AG09319 (cell line): ENCODE measurements at places on chromosomes 7 and 10.

DNA sequence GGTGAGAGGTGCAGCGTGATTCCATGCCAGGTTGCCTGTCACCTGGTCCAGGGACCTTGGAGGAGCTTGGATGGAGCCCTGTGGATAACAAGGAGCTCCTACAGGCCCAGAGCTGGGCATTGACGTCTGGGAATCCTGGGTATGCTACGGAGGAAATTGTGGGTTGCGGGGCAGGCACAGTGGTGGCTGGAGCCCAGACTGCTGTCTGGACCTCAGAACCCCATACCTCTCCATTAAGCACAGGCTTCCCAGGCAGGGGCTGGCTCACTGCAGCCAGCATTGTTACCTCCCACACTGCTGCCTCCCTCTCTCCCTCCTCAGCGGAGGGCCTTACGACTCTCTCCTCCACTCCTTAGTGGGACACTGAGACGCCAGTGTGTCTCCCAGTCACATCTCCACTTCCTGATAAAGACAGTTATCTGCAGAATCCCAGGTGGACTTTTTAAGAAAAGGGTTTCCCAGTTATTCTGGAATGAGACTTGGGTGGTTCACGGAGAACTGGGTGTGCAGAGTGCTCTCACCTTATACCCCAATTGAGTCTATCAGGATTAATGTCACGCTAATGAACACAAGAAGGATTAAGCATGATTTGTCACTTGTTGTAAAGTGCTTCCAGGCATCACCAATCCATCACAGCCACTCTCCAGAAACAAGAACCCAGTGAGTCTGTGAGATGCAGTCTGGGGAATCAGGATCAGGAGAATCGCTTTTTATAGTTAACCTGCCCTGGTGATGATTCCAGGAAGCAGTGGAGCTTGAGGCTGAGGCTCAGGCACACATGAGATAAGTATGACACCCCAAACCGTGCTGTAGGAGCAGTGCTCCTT is 309.4 kb downstream of the RPS24 start:
- DNase-seq = no peak

GRCh38 chr10:113524120-113524519 is 28.7 kb upstream of the HABP2 start:
- DNase-seq = no peak

GRCh38 chr7:12211711-12212485 is 804 bp downstream of the TMEM106B start:
- DNase-seq = no peak

GRCh38 chr10:118505363-118505762 is 90.1 kb downstream of the PRLHR start:
- DNase-seq = no peak

DNA sequence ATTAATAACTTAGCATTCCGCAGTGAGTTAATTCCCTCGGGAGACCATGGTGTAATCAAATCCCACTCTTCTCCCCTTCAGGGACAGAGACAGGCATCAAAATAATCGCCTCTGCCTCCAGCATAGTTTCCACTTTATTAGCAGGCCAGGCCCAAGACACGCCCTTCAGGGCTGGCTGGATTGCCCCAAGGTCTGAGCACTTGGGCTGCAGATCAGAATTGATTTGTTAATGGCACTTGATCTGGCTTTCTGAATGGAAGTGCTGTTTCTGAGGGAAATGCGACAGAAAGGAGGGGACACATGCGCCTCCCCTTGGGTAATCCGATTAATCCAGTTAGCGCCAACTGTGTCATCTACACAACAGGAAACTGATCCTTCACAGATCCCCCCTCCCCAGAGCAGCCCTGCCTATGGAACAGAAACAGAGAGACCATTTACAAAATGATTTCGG is 15.6 kb downstream of the CHAT start:
- DNase-seq = no peak

DNA sequence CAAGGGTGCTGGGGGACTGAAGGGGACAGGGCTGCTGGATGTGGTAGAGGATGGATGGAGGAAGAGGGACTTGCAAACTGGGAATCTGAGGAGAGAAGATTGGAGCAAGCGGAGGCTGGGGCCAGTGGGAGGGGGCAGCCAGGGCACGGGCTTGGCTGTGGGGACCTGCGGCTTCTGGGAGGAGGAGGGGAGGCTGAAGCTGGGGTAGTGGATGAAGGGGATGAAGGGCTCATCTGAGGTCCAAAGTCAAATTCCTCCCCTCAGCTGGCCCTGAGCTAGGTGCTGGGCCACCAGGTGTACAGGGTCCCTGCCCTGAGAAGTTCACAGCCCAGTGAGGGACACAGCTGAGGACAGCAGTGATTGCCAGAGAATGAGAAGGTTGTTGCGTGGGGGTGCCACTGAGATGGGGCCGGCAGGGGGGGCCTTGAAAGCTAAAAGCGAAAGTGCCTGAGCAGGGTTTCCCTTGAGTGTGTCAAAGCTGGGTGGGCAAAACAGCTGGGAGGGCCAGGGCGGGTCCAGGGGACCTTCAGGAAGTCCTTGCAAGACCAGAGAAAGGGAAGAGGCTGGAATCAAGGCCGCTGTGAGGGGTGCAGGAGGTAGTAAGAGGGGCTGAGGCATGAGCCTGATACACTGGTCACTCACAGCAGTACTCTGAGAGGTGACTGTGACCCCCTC is 75.2 kb downstream of the MYL10 start:
- no peak for DNase-seq

DNA sequence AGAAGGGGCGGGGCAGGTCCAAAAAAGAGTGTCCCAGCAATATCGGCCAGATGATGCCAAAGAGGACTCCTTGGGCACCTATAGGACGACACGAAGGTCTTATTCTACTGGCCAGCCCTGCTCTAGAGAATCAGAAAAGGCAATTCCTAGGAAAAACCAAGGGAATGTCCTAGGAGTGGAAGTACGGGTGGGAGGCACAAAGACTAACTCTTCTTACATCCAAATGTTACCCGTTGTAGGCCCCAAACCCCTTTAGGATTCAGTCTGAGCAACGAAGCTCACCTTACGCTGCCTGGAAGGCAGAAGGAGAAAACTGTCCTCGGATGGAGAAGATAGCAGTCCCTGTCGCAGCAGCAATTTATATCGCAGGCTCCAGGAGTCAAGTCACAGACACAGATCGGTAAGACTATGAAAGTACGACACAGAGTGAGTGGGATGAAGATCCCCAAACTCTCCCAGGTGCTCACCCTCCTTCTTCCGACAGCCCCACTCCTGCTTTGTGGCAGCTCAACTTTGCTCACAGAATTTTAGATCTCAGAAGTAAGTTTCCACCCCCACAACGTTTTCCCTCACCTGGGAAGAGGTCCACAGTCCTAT is 558 bp downstream of the TCTN3 start:
- DNase-seq = no peak

GRCh38 chr10:47176206-47176902 is 123.6 kb upstream of the GDF10 start:
- DNase-seq = no peak

DNA sequence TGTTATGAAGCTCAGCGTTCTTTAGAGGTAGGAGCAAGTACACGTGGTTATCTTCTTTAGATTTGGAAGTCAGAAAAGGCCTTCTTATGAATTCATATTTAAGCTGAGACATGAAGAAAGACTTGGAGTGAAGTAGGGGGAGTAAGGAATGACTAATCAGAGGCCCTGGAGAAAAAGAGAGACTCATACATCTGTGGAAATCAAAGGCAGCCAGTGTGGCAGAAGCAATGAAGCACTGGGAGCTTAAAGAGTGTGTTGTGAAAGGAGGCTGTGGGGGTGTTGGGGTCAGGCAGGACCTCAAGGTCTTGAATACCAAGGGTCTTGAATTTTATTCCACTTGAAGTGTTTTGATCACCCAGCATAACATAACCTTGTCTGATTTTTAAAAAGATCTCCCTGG is 35.7 kb upstream of the FGL2 start:
- DNase-seq = no peak

GRCh38 chr10:341081-341740 is 206.0 kb downstream of the ZMYND11 start:
- DNase-seq = no peak

DNA sequence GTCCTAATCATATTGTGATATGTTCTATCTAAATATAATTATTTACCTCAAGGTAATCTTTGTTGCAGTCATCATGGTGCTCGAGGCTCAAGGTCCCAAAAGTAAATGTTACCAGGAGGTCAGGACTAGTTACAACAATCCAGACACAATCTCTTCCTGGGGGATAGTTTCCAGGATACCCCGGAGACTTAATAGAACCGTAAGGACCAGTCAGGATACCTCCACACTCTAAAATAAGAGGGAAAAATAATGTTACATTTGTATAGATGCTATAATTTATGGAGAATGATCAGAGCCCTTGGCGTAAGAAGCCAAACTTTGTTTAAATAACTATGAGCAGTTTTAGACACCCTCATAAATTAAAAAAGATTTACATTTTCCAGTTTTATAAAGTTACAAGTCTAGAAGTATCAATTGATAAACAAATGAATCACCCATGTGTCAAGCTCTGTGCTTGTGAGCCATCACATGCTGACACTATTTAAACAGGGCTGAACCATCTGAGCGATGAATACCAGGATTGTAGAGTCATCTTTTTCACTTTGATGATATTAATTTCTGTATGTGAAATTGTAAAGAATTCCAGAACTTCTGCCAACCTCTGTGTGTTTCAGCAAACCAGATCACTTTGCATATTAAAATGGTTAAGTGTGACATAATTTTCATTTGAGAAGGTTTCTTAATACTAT is 41.3 kb downstream of the CUBN start:
- DNase-seq = no peak

- peak; percentile 74 for DNase-seq
Measured at GRCh38 chr7:140604760-140605159, 35.9 kb downstream of the DENND2A start.

- no peak for DNase-seq
Measured at GRCh38 chr7:130490888-130491804, 739 bp upstream of the MEST start.

GRCh38 chr10:116715839-116716377 is 26.5 kb downstream of the HSPA12A start:
- DNase-seq = no peak

- no peak for DNase-seq
Measured at GRCh38 chr10:128563387-128563786, 437.2 kb upstream of the MKI67 start.

DNA sequence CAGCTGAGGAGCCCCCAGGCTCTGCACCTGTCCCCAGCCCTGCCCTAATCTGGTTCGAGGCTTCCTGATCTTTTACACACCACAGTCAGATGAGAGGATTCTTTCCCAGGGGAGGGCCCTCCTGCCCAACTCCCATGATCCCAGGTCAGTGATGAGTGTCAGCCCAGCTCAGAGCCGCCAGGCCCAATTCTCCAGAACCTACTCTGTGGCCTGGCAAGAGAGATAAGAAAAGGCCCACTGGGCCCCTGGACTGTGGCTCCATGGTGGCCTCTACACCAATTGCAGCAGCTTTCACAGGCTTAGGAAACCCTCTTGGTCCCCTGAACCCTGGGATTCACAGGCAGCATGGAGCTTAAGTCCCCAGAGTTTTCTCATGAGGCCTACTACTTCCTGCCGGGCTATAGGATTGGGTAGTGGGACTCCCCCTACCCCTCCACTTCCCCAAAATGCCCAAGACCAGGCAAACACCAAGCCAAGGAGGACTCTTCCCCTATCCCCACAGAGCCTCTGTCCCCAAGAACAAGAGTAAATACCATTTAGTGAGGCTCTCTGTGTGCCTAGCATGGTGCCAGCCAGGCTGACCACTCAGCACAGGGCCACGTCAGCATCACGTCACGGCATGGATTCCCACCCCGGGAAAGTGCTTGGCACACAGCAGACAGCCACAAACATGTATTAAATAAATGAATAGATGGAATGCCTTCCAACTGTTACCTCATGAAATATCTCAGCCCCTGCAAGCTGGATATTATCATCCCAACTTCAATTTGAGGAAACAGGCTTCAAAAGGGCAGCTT is 100.0 kb downstream of the GRID1 start:
- no peak for DNase-seq

DNA sequence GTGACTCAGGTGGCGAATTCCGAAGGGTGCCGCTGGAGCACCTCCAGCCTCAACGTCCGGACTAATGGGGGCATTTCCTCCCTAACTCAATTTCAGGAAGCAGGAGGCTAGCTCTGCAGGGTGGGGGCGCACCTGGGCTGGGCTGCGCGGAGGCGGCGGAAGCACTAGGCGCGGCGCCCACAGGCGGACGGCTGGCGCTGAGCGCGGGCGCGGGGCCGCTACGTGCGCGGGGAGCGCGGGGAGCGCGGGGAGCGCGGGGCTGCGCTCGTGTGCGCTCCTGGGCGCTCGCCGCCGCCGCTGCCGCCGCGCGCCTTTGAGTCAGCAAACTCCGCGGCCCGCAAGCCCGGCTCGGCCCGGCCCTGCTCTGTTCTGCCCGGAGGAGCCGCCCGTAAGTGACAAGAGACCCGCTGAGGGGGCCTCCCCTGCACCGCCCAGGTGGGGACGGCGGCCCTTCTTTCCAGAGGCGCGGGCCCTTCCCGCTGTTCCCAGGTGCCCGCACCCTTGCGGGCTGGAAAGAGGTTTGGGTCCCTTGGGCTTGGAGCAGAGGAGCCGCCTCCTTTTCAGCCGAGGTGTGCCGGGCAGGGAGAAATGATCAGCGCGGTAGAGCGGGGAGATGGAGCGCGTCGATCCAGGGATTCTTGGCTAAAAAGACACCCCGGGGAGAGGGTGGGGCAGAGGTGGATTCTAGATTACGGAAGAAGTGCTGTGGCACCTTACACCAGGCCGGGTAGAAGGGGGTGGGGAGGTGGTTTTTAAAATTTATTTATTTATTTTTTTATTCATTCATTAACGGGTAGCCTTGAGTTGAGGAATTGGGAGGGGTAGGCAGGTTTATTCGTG is at the start of gene SNX10:
SNX10 (plus strand) TSS at position 164 of the 840 bp plus-strand sequence. CDS start 54,581 bp downstream, outside the sequence.
- no peak for DNase-seq

- DNase-seq = peak; percentile 95
Measured at GRCh38 chr10:89515031-89515841, 20.2 kb downstream of the SLC16A12 start.

GRCh38 chr10:35124540-35124939 is 2.1 kb upstream of the CREM start:
- no peak for DNase-seq

GRCh38 chr10:11869743-11870460 is 46.7 kb downstream of the PROSER2 start:
- no peak for DNase-seq

DNA sequence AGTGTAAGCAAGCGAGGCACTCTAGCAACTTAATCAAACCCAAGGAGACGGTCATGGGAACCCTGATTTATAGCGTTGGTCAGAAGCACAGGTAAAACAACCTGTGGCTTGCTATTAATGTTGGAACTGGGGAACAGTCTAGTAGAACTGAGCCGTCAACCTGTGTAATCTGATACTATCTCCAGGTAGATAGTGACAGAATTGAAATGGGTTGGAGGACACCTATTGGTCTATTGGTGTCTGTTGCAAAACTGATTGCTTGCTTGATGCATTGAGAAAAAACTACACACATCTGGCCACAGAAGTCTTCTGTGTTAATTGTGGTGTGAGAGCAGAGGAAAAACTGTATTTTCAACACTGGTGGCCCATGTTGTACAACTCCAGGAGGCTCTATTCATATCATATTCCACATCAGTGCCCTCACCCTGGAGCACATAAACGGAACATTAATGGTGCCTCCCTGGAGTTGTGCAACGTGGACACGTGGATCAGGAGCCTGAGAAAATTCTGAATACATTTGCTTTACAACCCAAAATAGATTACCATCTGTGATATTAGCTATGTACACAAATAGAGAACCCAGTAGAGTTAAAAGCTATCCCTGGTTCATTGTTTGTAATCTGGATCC is 112.2 kb downstream of the MYO3A start:
- DNase-seq = no peak

GRCh38 chr10:48898426-48898825 is 41.2 kb downstream of the LRRC18 start:
- no peak for DNase-seq
